ENCODE measurements at places on chromosomes 6 and 20. TPM values are rescaled to one million over a fixed set of nuclear protein-coding genes. Genes with fewer than 3 reads are reported as not detected.

DNA sequence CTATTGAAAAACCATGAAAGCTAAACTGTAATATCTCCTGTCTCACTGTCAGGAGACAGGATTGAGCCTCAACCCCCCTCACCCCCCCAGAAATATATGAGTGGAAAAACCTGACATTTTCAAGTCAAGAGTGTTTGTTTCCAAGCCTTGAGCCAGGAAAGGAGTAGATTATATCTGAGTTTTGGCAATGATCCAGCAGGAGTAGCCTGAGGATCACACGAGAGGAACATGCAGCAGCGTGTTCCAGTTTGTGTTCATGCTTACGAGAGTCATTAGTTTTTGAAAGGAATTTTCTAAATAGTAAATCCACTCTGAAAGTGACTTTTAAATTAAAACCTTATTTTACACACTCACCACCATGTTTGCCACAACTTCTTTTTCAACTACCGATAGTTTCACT lies 15.8 kb downstream of the IL22RA2 start:
- no peak overlapping the region for H3K4me3 ChIP-seq
- H3K27ac ChIP-seq = no peak overlapping the region
- no peak for DNase-seq

- H3K4me3 ChIP-seq = no peak overlapping the region
- peaks cover 10% of the 10 kb centered on the region for H3K4me1 ChIP-seq
- H3K27me3 ChIP-seq = peaks cover 15% of the 10 kb centered on the region
Observed at GRCh38 chr6:47473791-47474346, 3.7 kb upstream of the CD2AP start.

- H3K27me3 ChIP-seq = peaks cover 8% of the 10 kb centered on the region
- peaks cover 14% of the 10 kb centered on the region for H3K36me3 ChIP-seq
- no peak for DNase-seq
- H3K4me1 ChIP-seq = peaks cover 48% of the 10 kb centered on the region
- H3K4me3 ChIP-seq = no peak overlapping the region
Observed at GRCh38 chr6:45427726-45428125, 50.0 kb upstream of the SUPT3H start.

GRCh38 chr6:154448448-154449096 lies 61.9 kb downstream of the CNKSR3 start:
- no peak for DNase-seq
- no peaks in the 10 kb centered on the region for H3K4me1 ChIP-seq
- H3K4me3 ChIP-seq = no peak overlapping the region
- H3K27ac ChIP-seq = no peak overlapping the region
- H3K36me3 ChIP-seq = no peaks in the 10 kb centered on the region
- peaks cover 13% of the 10 kb centered on the region for H3K27me3 ChIP-seq

DNA sequence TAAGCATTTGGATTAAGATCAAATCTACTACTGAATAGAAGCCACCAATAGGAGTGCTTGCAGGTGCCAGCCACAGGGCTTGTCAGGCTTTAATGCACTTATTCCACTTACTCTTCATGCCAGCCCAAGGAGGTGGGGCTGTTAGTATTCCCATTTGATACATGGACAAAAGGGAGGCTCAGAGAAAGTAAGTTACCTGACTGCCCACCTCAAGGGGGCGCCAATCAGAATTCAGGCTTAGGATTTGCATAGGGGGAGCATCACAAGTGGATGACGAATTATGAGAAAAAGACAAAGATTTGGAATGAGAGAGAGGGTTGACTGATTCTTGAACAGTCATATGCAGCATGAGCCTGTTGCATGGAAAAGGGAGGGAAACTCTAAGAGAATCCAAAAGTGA lies 188.4 kb upstream of the TSHZ2 start:
- H3K27me3 ChIP-seq = peaks cover 4% of the 10 kb centered on the region
- no peak overlapping the region for H3K4me3 ChIP-seq
- H3K4me1 ChIP-seq = no peaks in the 10 kb centered on the region

DNA sequence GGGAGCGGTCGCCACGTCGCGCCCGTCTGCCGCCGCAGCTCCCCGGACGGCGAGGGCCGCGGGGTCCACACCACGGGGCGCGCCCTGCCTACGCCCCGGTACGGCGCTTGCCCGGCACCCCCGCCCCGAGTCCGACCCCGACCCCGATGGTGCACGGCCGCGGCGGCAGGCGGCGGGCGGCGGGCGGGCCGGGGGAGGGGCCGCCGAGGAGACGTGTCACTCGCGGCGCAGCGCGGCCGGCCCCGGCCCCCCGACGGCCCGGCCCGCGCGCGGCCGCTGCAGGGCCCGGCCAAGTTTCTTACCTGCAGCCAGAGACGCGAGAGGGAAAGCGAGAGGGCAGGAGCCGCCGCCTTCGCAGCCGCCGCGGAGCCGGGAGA lies 328 bp downstream of the RRBP1 start:
- H3K27me3 ChIP-seq = peaks cover 31% of the 10 kb centered on the region
- peak overlapping the region; percentile 76 for H3K4me3 ChIP-seq
- H3K27ac ChIP-seq = peak overlapping the region; percentile 84
- H3K36me3 ChIP-seq = peaks cover 6% of the 10 kb centered on the region
- H3K4me1 ChIP-seq = peaks cover 24% of the 10 kb centered on the region

- no peaks in the 10 kb centered on the region for H3K27me3 ChIP-seq
- H3K4me1 ChIP-seq = peaks cover 45% of the 10 kb centered on the region
- DNase-seq = no peak
- no peak overlapping the region for H3K27ac ChIP-seq
- H3K4me3 ChIP-seq = no peak overlapping the region
Observed at GRCh38 chr6:45493761-45494160, 116.0 kb upstream of the SUPT3H start.

DNA sequence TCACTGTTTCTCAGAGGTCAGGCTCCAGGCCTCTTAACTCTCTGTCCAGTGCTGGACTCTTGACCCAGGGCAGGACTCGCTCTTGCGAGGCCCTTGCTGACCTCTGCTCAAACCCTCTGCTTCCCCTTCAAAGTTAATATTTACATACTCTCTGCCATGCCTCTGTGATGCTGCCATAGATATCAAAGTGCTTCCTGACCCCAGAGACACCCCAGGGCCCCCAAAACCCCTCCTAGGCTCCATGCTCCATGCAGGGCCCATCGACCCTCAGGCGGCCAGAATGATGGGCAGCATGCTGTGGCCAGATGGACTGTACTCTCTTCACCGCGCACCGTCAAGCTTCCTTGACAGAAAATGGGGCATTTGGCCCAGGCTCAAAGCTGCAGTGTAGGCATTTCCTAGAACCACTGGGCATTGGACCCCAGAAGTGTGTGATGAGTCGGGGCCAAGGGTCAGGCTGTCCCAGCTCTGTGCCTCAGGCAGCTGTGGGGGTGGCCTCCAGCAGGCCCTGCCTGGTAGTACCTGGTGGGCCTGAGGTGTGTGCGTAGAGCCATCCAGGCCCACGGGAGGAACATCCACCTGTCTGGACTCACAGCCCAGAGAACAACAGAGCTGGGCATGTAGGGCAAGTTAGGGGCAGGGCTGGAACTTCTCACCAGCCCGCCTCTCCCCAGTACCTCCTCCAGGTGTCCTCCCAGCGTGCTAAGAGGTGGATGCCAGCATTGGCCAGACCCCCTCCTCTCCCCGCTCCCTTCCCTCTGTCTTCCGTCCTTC lies 142.8 kb downstream of the VEGFA start:
- no peak overlapping the region for H3K4me3 ChIP-seq
- peaks cover 6% of the 10 kb centered on the region for H3K27me3 ChIP-seq
- no peaks in the 10 kb centered on the region for H3K4me1 ChIP-seq
- H3K27ac ChIP-seq = no peak overlapping the region
- H3K36me3 ChIP-seq = no peaks in the 10 kb centered on the region

DNA sequence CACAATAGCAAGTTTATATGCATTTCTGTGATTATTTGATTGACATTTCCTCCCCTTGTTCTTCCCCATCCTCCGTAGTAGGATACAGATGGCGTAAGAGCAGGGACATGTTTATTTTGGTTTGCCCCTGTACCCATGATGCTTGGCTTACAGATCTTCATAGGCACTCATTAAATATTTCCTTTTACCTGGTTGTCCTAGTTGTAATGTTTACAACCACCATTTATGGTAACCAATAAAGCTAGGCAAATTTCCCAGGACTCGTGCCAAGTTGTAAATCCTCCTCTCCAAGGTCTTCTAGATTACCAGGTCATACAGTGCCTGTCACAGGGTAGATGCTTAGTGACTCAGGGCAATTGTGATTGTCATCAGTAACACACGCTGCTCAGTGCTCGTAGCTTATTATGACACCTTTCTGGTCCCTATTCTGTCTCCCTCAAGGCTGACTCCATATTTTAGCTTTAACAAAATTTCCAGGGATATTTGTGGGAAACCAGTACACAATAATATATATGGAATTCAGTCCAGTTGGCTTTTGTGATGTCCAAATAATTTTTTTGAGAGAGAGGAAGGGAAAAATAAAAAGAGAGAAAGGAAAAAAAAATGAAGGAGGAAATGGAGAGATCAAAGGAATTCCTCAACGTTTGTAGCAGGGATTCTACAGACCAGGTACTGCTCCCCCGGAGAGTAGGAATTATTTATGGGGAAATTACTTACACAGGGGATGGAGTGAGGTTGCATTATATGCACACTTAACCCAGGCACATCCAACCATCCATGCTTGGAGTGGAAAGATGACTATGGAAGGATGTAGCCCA lies 24.6 kb downstream of the CYP24A1 start:
- H3K4me3 ChIP-seq = no peak overlapping the region
- no peaks in the 10 kb centered on the region for H3K4me1 ChIP-seq
- no peak overlapping the region for H3K27ac ChIP-seq

DNA sequence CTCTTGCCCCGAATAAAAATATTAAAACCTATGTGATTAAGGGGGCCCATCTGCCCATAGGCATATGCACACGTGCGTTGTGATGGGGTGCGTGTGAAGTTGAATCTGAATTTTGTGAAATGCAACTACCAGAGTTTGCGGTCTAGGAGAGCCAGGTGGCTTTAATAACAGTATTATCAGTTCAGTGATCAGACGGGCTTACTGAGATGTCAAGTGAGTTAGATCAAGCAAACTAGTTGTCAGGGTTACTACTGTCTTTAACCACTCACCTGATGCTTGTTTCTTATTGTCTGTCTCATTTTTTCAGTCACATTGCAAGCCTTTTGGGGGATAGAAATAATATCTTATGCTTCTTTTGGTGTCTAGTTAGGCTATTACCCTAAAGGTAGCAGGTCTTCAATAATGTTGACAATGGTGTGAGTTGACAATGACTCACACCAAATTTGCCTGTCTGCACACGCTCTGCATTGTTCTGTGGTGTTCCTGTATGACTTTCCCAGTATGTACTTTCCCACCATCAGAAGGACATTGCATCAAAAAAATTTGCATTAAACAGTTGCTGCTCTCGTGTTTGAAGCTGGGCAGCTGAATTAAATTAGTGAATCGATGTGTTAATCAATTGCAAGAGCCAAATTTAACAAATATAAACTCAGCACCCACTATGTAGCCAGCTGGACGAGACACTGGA lies 103.1 kb upstream of the NAA20 start:
- no peaks in the 10 kb centered on the region for H3K36me3 ChIP-seq
- H3K27me3 ChIP-seq = peaks cover 5% of the 10 kb centered on the region
- DNase-seq = no peak
- no peaks in the 10 kb centered on the region for H3K4me1 ChIP-seq
- no peak overlapping the region for H3K27ac ChIP-seq

DNA sequence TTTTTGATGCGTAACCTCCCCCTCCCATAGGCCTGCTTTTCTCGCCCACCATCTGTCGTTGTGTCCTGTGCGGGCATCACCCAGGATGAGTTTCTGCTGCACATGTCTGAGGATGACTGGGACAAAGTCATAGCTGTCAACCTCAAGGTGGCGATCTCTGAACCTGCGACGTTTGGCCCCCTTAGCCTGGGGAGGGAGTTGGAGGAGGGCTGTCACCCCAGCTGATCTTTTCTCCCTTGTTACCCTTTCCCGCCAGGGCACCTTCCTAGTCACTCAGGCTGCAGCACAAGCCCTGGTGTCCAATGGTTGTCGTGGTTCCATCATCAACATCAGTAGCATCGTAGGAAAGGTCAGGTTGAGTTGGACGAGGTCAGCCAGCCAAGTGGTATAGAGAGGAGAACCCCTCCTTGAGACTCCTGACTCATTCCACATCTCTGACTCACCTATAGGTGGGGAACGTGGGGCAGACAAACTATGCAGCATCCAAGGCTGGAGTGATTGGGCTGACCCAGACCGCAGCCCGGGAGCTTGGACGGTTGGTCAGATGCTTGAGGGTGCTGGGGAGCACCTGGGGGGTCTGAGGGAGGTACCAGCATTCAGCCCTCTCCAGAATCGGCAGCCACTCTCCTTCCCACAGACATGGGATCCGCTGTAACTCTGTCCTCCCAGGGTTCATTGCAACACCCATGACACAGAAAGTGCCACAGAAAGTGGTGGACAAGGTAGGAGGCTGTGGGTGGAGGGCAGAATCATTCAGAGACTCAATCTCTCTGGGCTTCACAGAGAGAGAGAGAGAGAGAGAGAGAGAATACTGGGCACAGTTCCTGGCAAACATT lies 954 bp downstream of the HSD17B8 start:
- H3K36me3 ChIP-seq = peaks cover 33% of the 10 kb centered on the region
- peak overlapping the region; percentile 94 for H3K27ac ChIP-seq
- peaks cover 65% of the 10 kb centered on the region for H3K4me1 ChIP-seq
- peak overlapping the region; percentile 82 for H3K4me3 ChIP-seq
- peak; percentile 71 for DNase-seq

DNA sequence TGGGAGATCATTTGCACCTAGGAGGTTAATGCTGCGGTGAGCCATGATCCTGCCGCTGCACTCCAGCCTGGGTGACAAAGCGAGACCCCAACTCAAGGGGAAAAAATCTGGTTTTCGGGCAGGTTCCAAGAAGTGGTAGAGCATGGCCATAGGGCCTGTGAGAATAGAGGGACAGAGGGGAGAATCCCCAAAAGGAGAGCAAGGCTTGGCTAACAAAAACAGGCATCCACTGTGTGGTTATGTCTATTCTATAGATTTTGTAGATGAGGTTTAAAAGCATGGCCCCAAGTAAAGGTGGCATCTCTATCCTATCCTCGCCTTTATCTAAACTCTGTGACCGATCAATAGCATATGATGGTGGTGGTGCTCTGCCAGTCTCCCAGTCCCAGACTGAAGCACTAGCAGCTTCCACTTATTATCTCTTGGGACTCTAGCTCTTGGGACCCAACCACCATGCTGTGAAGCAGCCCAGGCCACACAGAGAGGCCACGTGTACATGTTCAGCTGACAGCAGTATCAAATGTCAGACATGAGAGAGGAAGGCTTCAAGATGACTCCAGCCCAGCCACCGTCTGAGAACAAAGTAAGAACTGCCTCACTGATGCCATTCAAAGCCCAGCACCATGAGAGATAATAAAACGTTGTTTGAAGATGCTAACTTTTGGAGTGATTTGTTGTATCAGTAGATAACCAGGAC lies 27.7 kb downstream of the EIF2S2 start:
- peaks cover 5% of the 10 kb centered on the region for H3K4me1 ChIP-seq
- H3K27me3 ChIP-seq = no peaks in the 10 kb centered on the region
- no peak for DNase-seq
- no peak overlapping the region for H3K4me3 ChIP-seq
- H3K36me3 ChIP-seq = peaks cover 41% of the 10 kb centered on the region

DNA sequence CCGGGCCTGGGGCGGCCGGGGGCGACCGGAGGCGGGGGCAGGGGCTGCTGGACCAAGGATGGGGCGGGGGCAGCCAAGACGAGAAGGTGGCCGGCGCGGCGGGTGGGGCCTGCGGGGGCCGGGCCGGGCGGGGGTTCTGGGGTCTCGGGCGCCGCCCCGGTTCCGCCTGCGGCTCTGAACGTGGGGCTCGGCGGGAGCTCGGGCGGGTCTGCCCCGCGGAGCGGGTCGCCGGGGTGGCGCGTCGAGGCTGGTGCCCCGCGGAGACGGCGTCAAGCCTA lies 204 bp downstream of the ADRM1 start:
- peaks cover 28% of the 10 kb centered on the region for H3K4me1 ChIP-seq
- H3K27me3 ChIP-seq = no peaks in the 10 kb centered on the region
- H3K4me3 ChIP-seq = peak overlapping the region; percentile 89
- DNase-seq = no peak
- H3K36me3 ChIP-seq = peaks cover 23% of the 10 kb centered on the region

CDH4 gene
- total RNA-seq = 0.02 TPM

FHL5 gene
- total RNA-seq = not detected

TBX18 gene
- not detected for total RNA-seq

BHLHE23 gene
- total RNA-seq = not detected

CLVS2 gene
- total RNA-seq = not detected

Data from activated CD8-positive, alpha-beta memory T cell treated with anti-CD3 and anti-CD28 coated beads, Interleukin-2, amount 10 ng/mL, durations not matched to agents 7 days and 5 days (primary cell).